ENCODE measurements at places on chromosomes 7 and 10.

DNA sequence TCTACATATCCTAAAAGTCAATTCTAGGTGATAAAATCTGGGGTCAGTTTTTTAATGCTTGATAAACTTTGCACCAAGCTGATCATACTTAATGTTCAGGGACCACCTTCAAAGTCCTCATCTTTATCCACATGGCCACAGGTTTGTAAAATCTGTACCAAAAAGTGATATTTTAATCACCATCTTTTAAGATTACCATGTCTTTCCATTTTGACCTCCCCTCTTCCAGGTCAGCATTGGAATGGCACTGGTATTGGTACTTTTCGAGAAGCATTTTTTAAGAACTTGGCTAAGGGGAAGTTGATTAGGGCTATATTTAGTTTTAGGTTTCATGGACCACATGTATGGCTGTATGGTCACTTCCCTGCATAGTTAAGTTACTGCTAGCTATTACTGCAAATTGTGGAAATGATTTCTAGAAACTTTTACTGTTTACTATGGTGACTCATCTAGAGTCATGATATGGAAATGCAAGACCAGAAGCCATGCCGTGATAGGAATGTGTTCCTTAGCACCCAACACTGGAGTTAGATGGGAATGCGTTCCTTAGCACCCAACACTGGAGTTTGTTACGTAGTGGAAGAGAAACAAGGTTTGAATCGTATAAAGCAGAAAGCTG lies 50.8 kb upstream of the ABLIM1 start:
- DNase-seq = peak; percentile 70

DNA sequence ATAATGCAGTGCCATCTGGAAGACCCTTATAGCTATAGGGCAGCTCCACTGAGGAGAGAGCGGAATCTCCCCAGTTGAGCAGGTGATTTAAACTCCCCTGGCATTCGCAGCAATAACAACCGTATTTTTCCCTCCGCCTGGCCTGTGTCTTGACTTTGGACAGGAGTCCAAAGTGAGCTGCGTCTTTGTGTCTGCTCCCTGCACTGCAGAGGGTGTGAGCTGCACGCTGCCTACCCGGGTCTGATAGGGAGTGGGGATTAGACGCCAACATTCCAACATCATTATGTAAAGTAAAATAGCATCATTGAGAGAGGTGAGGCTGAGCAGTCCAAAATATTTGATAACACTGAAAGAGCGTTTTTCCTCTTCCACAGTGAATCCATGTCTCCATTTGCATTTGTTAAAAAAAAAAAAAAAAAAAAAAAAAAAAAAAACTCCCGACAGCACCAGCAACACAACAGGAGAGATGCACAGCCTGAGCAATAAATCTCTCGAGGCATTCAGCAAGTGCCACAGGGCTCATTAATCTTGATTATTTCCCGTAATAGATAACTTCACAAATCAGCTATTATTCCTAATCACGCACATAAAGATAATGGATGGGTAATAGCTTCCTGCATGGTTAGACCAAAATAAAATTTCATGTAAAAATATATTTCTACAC lies 68.6 kb downstream of the CELF2 start:
- DNase-seq = no peak

GRCh38 chr7:121456785-121457359 lies 60.8 kb upstream of the FAM3C start:
- no peak for DNase-seq

GRCh38 chr10:49158915-49159314 lies 25.1 kb upstream of the FAM170B start:
- no peak for DNase-seq
